Smooth muscle cell of trachea (primary cell): ENCODE measurements at places on chromosomes 11 and 22. TPM values are rescaled to one million over a fixed set of nuclear protein-coding genes. Genes with fewer than 3 reads are reported as not detected.

Gene NEFH
- 0.33 and 0.44 TPM in 2 replicates for total RNA-seq

Gene ASRGL1
- total RNA-seq: 0.33 and 1.0 TPM in 2 replicates

Gene ANO5
- total RNA-seq: not detected in 2 replicates

Gene WBP2NL
- 0.73 and 1.7 TPM in 2 replicates for total RNA-seq

Gene EHF
- total RNA-seq: 0.15 and 0.33 TPM in 2 replicates
